ENCODE measurements at places on chromosomes 16 and 17. TPM values are rescaled to one million over a fixed set of nuclear protein-coding genes. Genes with fewer than 3 reads are reported as not detected.

The MYO15A gene
- 0.21 TPM for total RNA-seq

- no peak for DNase-seq
These were observed 93.8 kb downstream of the TNFRSF13B start for GRCh38 chr17:16878084-16878483.

GRCh38 chr17:35568561-35568960 lies 7.9 kb upstream of the SLFN14 start:
- peak; percentile 19 for DNase-seq

The OGFOD3 gene
- total RNA-seq = 22.8 TPM

DNA sequence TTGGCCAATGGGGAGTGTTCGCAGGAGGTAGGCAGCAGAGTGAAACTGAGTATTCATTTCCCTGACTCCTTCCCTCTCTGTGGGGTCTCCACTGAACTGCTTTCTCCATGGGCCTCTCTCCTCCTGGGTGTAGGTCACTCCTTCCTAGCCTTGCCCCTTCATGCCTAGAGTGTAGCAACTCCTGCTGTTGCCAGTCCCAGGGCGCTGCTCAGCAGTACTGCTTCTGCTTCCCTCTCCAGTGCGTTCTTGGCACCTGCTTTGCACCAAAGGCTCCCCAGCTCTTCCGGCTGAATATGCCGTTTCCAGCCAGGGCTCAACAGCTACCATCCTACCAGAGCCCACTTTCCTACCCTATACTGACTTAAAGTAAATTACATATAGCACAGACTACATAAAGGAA lies 92.2 kb downstream of the MAF start:
- DNase-seq = no peak

The TBC1D26 gene
- not detected for total RNA-seq

The FBXW10 gene
- total RNA-seq = 0.31 TPM

GRCh38 chr17:7613769-7614424 lies 800 bp downstream of the FXR2 start:
- DNase-seq = no peak

The KIF18B gene
- 3.6 TPM for total RNA-seq
